T-cell (primary cell): ENCODE measurements at places on chromosomes 7 and 10.
A peak's percentile ranks its signal among the peaks of the same experiment; 100 is the strongest.

GRCh38 chr7:15370441-15370840 lies 191.4 kb downstream of the AGMO start:
- DNase-seq, result no peak

GRCh38 chr7:123431075-123431614 lies 103.2 kb downstream of the IQUB start:
- no peak for DNase-seq

DNA sequence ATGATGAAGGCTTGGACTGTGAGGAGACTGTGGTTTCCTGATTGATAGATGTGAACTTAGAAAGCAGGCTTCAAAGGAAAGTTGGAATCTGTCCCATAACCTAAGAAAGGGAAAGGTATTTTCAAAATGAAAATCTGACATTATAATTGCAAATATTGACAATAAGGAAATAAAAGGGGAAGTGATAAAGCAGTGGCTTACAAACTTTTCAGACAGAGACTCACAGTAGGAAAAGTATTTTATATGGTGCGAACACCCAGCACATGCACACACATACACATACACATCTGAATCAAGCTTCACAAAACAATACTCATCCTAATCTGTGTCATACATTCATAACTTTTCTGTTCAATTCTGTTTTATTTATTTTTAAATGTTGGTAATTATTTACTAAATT lies 4.8 kb downstream of the PON1 start:
- DNase-seq, result no peak

DNA sequence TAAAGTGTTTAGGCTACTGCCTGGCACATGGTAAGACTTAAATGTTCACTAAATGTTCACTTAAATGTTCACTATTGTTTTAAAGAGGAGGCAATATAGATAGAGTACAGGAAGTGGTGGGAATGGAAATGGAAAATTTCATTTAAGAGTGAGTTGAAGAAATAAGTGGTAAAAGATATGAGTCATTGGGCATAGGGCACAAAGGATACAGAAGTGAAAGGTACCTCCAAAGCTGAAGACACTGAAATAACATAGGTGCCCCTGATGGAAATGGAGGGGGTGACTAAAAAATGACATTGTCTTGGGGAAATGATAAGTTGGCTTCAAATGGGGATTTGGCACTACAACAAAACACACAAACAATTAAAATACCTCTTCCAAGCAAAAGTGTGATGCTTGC lies 5.2 kb upstream of the FRA10AC1 start:
- no peak for DNase-seq

- DNase-seq, result no peak
Measured at GRCh38 chr10:126667568-126667967, 2.9 kb downstream of the C10orf90 start.

DNA sequence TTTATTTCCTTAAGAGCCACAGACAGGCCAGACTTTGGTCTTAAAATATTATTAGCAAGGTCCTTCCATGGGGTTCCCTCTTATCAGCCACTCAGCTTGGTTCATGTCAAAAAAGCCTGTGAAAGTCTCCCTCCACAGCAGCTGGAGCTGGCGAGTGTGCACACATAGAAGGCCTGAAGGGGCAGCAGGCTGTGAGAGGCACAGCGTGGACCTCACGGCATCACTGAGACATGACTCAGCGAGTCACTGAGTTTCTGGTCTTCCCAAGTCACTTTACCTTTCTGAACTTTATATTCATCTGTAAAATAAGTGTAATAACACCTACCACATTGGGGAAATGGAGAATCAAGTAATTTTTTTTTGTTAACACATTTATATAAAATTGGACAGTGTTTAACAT lies 8.7 kb downstream of the TAF3 start:
- DNase-seq, result no peak

- no peak for DNase-seq
Measured at GRCh38 chr7:142153400-142153799, 41.9 kb downstream of the MGAM2 start.

DNA sequence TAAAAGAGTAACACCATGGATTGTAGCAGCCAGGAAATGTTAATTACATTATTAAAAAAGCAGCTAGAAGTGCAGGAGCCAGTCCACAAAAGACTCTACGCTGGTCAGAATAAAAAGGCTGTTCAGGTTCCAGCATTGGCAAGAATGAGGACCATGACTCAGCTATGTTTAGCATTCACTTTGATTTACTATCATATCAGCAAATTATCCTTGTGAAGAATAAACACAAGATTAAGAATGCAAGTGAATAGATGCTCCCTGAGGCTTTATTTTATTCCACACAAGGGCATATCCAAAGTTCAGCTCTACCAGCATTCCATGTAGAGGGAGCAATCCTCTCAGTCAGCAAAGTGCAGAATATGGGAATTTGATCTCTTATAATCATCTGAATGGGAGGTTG lies 13.6 kb downstream of the DGKB start:
- no peak for DNase-seq

GRCh38 chr10:113680190-113681111 lies 739 bp downstream of the CASP7 start:
- DNase-seq, result peak; percentile 28

- DNase-seq, result no peak
Measured at GRCh38 chr10:88157981-88158465, 294.6 kb downstream of the PTEN start.

DNA sequence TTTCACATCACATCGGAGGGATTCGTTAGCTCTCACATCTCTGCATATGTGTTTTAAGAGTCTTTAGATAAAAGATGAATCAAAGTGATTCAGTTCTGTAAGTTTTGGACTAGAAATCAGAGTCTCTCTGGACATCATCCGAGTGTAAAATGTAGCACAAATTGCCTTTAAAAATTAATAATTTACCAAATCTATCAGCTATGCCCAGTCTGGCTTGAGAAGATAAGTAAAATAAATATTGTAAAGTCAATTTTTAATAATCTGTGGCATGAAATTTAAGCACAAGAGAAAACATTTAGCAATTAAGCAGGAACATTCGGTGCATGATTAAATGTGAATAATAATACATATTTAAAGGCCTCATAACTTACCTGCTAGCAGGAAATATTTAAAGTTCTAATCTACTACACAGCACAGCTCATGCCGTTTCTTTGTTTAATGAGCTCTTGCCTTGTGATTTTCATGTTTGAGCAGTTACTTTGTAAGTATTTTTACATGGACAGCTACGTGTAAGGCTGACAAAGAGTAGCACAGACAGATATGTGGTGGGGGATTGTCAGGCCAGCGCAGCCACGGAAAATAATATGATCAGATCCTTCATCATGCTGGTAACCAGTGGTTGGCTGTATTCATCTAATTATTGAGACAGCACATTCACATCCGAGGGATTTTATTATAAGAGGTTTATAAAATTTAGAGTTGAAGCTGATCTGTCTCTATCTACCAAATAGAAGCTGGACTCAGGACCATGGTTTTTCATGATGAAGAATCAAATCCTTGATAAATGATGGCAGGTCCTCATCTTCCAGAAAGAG lies 317.3 kb downstream of the ADARB2 start:
- DNase-seq, result no peak

GRCh38 chr7:116702046-116702785 lies 30.2 kb downstream of the MET start:
- DNase-seq, result no peak

DNA sequence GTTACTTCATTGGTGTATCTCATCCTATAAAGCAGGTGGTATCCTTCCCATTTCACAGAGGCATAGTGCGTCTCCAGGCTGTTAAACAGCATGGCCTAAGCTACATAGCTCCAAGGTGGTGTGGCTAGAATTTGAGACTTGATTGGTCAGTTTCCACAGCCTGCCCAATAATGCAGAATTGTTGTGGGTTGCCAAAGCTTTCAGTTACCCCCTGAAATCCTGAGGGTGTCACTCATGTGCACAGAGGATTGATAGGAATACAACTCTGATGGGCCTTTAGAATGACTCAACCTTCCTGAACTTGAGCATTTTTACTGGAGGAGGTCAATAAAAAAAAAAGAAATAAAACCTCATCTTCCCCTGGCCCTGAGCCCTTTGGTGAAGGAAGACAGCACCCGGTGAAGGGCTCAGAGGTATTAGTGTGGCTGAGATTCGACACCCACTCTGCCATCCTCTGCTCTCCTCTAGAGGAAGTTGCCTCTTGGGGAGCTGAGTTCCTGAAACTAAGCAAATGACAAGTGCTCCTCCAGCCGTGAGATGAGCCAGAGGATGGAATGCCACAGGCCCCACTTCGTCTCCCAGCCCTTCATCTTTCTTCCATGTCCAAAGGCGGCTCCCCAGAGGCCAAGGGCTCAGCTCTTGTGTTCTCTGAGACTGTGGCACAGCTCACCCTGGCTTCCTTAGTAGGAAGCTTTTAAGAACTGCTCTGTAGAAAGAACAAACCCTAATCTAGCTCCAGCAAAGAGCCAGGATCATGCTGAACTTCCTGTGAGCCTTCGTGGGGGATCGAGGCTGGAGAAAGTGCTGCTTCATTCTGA lies 1.0 kb downstream of the ACSL5 start:
- DNase-seq, result no peak

- DNase-seq, result no peak
Measured at GRCh38 chr10:96834120-96834519, 2.0 kb downstream of the LCOR start.

GRCh38 chr10:84088626-84089025 lies 50.7 kb upstream of the GHITM start:
- DNase-seq, result no peak

- DNase-seq, result peak; percentile 28
Measured at GRCh38 chr7:98930921-98931320, 52.6 kb downstream of the TRRAP start.

DNA sequence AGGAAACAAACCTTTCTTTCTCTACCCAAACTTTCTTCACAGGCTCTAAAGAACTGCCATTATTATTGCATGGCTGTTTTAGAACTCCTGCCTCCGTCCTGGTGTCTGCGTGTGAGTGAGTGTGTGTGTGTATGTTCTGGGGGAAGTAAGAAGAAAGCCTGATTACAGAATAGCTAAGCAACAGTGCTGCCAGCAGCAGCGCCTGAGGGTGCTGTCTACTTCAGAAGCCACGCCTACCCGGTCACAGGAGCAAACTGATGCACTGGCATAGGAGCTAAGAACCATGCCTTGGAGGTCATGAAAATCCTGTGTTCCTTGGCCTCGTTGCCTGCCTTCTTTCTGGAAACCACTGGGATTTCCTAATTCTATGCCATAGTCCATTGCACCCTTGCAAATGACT lies 25.2 kb downstream of the LIPK start:
- DNase-seq, result peak; percentile 11

DNA sequence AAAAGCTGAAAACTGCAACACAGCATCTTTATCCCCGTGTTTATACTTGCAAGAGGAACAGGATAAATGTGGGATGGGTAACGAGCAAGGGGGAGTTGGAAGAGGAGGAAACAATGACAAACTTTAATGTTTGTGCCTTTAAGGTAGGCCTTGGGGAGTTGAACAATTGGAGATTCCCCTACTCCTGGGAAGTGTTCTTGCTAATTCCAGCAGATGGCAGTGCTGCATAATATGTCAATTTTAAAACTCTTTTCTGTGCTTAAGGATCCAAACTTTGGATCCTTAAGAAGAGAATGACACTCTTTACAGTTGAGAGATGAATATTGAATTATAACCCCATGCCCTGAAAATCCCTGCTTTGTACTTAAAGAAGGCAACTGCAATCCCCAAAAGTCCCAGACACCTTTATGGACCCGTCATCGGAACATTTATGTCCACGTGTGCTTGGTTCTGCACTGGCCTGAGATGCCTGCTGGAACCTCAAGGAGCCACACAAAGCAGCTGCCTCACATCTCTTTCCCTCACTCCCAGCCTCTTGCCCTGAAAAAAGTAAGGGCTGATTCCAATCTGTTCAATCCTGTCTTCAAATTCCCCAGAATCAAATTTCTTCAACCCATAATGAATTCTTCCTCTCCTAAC lies 12.0 kb downstream of the IFIT5 start:
- peak; percentile 61 for DNase-seq
